T-helper 9 cell (primary cell): ENCODE measurements at places on chromosomes 1 and 21.

GRCh38 chr1:2978691-2979190, 42.5 kb upstream of the ACTRT2 start:
- no peak for DNase-seq

DNA sequence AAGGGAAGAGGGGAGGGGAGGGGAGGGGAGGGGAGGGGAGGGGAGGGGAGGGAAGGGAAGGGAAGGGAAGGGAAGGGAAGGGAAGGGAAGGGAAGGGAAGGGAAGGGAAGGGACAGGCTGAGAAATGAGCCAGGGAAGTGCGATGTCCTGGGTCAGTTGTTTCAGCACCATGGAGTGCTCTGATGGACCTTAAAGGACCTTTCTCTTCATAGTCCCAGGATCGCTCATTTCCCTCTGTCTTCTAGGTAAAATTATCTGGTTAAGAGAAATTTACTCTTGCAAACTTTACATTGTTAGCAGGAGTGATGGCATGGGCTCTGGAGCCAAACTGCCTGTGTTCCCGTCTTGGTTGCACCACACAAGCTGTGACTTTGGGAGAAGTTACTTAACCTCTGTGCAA, 357.8 kb downstream of the MATN1 start:
- no peak for DNase-seq

DNA sequence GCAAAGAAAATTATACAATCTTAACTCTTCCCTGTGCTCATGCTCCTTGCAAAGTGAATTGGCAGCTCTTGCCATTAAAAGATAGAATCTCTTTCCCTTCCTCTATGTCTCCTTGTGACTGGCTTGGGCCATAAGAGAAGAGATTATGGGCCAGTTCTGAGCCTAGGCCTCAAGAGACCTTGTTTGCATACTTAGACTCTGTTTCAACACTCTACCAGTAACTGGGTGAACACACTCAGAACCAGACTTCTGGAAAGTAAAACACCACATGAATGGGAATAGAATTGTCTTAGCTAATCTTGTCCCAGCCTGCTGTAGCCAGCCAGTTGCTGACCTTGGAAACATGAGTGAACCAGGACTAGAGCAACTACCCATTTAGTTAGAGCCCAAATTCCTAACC, 15.3 kb upstream of the OR6K3 start:
- DNase-seq, result no peak

DNA sequence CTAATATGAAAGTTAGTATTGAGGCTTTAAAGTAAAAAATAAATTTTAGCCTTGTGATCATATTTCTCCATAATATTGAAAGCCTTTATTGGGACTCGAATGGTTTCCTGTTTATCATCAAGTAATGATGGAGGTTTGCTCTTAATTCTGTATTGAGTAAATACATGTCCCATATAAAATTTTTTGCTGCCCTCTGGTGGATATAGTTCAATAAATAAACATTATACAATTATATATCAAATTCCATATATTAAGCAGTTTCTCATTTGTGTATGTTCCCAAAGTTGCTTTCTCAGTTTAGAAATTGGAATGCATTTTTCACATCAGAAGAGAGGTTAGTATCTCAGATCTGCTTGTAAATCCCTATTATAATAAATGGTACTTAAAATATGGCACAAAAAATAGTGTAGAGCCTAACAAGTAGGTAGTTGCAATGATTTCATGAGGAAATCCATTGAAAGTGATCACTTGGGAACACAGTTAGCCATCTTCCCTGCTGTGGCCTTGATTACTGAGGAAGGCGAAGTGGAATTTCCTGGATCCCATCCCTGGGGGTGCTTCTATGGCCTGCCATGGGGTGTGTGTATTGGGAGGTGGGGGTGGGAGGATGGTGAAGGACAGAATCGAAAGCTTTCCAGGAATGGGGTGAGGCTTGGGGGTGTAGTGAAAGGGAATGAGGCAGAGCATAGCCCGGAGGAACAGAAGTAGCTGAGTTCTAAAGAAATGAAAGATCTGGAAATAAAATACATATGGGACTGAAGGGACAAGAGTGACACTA, 84.1 kb upstream of the C21orf91 start:
- no peak for DNase-seq

- no peak for DNase-seq
Observed at GRCh38 chr1:160064164-160064563, 5.8 kb downstream of the KCNJ10 start.

DNA sequence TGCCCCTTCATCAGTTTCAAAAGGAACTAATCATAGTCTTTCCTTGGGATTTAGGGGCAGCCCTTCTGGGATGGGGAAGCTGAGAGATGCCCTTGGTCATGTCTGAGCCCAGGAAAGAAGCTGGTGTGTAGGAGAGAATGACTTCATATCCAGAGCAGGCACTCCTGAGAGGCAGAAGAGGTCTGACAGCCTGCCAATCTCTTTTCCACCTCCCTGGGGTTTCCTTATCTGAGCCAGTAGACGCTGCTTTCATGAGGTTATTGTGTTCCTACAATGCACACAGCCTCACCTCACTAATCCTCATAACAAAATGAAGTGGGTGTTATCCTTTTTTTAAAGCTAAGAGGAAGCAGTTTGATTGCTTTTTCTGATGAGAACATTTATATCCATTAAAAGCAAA, 14.1 kb downstream of the ROR1 start:
- DNase-seq, result no peak

- no peak for DNase-seq
Observed at GRCh38 chr1:24743404-24744211, 1.6 kb upstream of the CLIC4 start.

GRCh38 chr1:228176024-228176395, 10.4 kb downstream of the IBA57 start:
- no peak for DNase-seq

- no peak for DNase-seq
Observed at GRCh38 chr1:186878356-186878755, 49.6 kb downstream of the PLA2G4A start.

GRCh38 chr1:5645135-5645399, 347.2 kb downstream of the NPHP4 start:
- no peak for DNase-seq

DNA sequence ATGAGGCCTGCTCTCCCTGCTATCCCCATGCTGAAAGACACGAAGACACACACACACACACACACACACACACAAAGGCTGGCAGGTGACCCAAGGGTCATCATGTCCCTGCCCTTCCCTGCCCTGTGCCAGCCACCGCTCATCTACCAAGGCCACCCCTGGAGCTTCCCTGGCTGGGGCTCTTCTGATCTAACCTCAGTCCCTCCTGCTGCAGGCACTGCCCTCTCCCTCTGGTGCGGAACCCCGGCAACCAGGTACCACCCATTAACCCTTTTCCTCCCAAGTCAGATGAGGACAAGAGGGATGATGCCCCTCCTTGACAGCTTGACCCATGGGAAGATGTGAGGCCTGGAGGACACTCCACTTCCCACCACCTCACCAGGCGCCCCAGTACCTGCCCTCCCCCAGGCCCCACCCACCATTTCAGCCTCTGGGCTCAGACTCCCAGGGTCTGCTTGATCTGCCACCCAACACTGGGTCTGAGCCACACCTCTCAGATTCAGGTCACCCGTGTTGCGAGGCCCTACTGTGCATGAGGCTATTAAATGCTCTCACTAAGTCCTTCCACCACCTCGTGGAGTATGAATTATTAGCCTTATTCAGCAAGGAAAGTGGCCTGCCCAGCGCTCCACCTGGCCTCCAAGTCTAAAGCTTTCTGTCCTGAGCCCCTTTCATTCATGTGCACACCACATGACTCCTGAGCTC, 2.5 kb downstream of the SDC3 start:
- DNase-seq, result no peak
